ENCODE measurements at places on chromosomes 3 and 15.

DNA sequence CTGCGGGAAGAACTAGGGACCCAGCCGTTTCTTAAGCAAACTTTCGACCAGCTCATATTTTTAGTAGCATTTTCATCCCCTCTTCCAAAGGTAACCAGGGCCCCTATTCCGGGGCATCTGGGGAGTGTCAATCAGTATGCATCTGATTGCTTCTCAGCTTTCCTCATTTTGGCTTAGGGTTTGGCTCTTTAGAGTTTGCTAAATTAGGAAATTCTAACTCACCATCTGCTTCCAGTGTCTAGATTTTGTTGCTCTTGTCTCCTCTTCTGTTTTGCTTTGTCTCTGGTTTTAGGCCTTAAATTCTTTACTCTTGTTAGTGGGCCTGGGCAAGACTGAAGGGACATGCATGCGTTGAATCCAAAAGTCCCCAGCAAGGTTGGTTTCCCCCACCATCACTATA lies 9.6 kb upstream of the ABTB1 start:
- no peak for DNase-seq

GRCh38 chr3:112013784-112014143 lies 15.0 kb downstream of the TAGLN3 start:
- DNase-seq, result no peak

DNA sequence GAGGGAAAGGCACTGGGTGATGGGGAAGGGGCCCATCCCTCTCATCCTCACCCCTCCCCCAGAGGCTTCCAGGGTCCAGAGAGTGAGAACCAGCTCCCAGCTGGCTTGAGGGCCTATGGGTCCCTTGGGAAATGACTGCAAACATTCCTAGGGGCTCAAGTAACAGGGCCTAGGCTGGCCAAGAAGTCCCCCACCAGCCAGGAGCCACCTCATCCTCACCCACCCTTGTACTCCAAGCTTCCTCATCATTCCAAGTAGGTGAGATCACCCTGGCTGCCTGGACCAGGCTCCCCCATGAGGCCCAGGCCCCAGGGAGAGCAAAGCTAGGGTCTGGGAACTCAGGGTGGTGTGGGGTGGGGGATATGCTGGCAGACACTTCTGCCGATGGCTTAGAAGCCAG lies 14.8 kb downstream of the LOXL1 start:
- DNase-seq, result no peak

GRCh38 chr3:45551214-45552010 lies 43.1 kb upstream of the LIMD1 start:
- DNase-seq, result no peak

DNA sequence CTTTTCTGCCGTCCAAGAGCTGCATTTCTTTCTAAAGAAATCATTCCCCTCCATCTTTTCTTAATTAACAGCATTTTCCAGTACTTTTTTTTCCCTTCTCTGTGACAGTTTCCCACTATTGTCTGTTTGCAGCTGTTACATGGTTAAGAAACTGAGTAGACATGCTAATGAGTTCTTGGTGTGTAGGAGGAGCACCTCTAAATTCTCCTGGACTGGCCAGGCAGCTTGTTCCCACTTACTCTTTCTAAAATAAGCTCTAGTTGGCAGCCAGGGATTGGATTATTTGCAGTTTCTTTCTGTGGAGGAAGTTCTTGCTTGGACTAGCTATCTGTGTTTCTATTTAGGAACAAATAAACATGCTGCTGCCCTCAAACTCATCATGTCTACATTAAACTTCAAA lies 235.1 kb upstream of the GAP43 start:
- no peak for DNase-seq

DNA sequence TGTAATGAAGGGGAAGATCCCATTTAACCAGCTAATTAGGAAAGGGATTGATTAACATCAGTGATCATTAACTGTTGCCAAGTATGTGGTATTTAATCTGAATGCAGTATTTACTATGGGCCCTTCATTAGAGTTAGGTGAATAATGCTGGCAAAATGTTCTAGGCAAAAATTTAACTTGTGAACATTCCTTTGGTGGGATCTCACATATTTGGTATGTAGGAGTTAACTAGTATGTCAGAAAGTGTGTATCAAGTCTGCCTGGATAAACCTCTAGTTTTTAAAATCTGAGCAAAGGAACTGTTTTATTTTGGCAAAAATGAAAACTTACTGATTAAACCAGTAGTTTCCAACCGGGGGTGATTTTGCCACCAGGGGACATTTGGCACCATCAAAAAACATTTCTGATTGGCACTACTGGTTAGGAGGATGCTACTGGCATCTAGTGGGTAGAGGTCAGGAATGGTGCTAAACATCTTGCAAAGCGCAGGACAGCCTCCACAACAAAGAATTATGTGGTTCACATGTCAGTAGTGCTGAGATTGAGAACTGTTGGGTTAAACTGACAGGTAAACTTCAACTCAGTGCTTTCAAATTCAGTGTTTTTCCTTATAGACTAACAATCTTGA lies 22.5 kb downstream of the LRTM1 start:
- DNase-seq, result no peak

- no peak for DNase-seq
Observed at GRCh38 chr3:150725548-150725947, 21.8 kb upstream of the ERICH6 start.

DNA sequence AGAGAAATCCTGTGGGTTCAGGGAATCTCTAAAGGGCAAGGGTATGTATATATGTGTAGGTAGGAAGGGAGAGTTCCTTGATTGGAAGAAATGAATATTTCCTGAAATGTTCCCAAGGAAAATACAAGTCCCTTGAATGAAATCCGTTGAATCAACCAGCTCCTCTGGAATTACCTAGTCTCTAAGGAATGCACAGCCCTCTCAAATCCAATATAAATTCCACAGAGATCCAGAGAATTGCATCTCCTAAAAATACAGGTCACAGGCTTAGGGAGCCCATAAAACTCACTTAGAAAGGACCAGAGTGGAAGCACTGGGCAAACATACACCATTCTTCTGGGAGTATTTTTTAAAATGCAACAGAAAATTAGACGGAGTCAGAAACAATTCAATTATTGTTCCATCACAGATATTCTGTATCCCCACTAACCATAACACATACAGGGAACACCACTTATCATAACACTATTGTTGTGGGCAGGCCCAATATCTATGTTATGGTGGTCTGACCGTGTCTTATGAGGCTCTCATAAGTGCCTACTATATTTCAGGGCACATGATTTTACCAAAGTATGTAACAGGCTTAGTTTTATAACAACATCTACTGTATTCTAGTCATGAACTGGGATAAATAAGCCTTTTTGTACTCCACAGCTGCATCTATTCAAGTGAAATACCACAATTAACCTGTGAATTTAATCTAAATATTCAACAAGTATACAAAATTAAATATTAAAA lies 43.7 kb downstream of the IGSF11 start:
- DNase-seq, result no peak

- DNase-seq, result no peak
Observed at GRCh38 chr3:160617636-160618035, 52.3 kb upstream of the KPNA4 start.

- no peak for DNase-seq
Observed at GRCh38 chr15:28980709-28981350, 95.1 kb downstream of the APBA2 start.

DNA sequence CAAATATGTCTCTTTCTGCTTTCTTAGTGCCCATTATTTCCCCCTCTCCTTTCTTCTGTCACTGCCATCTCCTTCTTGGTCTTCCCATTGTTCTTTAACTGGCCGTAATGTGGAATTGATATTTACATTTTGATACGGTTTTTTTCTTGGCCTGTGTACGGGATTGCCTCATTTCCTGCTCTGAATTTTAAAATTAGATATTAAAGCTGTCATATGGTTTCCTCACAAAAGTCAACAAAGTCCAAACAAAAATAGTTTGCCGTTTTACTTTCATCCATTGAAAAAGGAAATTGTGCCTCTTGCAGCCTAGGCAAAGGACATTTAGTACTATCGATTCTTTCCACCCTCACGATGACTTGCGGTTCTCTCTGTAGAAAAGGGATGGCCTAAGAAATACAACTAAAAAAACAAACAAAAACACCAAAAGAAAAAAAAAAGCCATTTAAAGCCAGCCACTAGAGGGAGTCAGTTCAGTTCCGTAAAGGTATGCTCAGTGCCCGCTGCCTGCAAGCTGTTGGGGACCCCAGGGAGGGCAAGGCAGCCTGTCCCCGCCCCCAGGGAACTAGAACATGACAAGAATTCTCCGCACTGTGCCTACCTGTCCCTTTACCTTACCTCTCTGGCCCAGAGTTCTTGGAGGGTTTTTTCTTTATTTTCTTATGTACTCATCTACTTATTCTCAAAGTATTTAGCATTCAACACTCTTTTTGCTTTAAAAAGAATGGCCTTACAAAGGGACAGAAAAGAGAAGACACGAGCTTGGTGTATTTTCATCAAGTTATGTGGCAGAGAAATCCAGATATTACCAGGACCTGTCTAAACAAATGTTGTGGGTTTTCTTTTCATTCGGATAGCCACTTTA lies 30.0 kb upstream of the NR2E3 start:
- DNase-seq, result peak; percentile 29

DNA sequence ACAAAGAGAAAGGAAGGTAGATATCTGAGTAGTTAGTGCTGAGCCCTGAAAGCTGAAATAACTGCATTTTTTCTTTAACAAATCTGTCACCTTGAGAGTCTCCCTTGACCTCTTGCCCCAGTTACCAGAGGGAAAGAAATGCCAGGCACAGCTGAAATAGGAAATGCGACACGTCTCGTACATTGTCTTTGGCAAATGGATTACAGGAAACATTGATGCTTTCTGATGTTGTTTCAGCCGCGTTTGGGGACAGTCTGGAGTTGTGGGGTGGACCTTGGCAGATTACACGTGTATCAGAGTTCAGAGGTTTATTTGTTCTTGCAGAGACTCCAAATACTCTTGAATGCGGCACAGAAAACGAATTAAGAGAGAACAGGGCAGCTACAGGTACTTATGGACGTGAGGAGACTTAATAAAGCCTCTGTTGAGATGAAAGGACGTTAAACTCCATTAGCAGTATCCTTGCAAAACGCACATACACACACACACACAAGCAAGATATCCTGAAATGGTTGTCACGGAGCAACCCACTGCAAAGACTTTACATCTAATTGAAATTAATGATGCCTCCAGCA lies 272.8 kb upstream of the RORA start:
- no peak for DNase-seq

- DNase-seq, result no peak
Observed at GRCh38 chr3:157775446-157775845, 272.2 kb upstream of the VEPH1 start.

- no peak for DNase-seq
Observed at GRCh38 chr3:5376761-5377160, 189.3 kb downstream of the EDEM1 start.

GRCh38 chr15:60477916-60478565 lies 901 bp downstream of the ICE2 start:
- DNase-seq, result no peak

DNA sequence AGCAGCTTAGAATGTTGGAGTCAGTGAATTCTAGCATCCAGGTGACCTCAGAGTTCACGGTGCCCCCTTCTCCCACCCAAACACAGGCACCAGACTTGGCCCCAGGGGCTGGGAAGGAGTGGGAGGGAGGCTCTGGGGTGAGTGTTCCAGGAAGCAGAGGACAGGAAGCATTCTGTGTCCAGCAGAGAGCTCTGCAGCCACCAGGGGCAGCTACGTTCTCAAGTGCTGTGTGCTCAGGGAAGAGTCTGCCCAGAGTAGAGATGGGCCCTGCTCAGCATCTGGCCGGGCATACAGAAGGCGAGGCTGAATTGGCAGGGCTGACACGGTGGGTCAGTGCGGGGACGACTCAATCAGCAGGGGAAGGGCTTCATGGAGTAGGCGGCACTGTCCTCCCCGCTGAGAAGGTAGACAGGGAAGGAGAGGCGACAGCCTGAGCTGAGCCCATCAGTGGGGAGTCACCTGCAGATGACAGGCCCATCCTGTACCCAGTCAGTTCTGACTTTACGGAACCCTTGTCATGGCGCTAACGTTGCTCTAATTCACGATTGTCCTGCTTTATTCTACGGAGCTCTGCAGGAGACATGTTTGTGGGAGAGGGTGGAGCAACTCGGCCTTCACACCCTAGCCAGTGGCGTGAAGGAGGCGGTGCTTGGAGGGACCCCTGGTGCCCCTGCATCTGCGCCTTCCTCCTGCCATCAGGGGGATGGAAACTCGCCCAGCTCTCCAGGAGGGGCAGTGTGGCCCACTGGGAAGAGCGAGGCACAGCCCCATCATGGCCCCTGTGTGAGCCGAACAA lies 82.2 kb downstream of the C3orf70 start:
- DNase-seq, result peak; percentile 42

GRCh38 chr3:18951333-18951732 lies 197.0 kb upstream of the KCNH8 start:
- no peak for DNase-seq

DNA sequence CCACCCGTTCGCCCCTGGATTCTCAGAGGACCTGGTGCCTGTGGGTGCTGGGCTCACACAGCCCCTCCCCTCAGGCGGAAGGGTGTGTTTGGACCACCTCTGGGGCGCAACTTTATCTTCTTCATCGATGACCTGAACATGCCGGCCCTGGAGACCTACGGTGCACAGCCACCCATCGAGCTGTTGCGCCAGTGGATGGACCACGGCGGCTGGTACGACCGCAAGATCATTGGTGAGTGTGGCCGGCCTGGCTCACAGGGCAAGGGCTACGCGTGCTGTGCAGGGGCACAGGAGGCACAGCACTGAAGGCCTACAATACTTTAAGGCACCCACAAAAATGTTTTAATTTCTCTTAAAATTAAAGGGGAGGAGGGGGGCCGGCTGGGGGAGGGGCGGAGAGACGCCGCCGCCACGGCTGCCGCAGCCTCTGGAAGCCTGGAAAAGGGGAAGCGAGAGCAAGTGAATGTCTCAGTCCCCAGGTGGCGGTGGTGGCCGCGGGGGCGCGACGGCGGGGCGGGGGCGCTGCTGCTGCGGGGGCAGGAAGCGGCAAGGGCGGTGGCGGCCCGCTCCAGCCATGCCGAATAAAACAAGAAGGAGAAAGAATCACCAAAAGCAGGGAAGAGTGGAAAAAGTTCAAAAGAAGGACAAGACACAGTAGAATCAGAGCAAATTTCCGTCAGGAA lies 56.8 kb downstream of the DNAH1 start:
- peak; percentile 49 for DNase-seq

- DNase-seq, result peak; percentile 81
Observed at GRCh38 chr3:9779721-9780457, 10.1 kb upstream of the CAMK1 start.

DNA sequence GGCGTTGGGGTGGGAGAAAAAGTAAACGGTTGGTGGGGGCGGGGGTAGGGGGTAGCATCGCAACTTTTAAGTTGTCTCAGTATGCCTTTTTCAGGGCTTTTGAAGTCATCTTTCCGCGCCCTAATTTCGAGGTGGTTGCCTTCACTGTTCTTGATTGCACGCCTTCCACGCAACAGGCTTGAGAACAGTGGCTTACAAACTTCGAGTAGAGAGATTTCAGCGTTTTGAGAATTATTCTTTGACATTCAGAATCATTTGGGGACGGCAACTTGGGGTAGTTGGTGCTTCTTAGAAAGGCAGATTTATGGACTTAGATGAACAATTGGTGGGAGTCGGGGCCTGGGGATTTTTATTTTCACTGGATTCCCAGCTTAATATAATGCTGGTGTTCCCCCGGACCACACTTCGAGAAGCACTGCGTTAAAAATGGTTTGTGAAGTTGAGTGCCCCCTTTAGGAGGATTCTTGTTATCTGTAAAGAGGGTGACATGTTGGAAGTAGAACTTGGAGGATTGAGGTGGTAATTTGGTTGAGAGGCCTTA lies 880 bp downstream of the PPP4R2 start:
- DNase-seq, result no peak

All from CMK (cell line).